Stimulated activated CD4-positive, alpha-beta T cell treated with anti-CD3 and anti-CD28 coated beads, TNF-alpha, amount 100 ng/mL, for 48 hours (primary cell): ENCODE measurements at places on chromosomes 16 and 17.

DNA sequence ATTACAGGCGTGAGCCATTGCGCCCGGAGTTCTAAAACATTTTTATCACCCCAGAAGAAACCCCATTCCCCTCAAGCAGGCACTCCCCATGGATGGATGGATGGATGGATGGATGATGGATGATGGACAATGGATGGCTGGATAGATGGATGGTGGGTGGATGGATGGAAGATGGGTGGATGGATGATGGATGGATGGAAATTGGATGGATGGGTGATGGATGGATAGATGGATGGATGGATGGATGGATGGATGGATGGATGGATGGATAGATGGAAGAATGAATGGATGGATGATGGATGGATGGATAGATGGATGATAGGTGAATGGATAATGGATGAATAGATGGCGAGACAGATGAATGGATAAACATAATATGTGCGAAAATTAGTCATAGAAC, 16.5 kb downstream of the PLA2G10 start:
- no peak for DNase-seq

GRCh38 chr17:73196500-73196899, 3.6 kb downstream of the COG1 start:
- DNase-seq: no peak

GRCh38 chr17:19873346-19873745, 5.6 kb upstream of the ULK2 start:
- DNase-seq: no peak

DNA sequence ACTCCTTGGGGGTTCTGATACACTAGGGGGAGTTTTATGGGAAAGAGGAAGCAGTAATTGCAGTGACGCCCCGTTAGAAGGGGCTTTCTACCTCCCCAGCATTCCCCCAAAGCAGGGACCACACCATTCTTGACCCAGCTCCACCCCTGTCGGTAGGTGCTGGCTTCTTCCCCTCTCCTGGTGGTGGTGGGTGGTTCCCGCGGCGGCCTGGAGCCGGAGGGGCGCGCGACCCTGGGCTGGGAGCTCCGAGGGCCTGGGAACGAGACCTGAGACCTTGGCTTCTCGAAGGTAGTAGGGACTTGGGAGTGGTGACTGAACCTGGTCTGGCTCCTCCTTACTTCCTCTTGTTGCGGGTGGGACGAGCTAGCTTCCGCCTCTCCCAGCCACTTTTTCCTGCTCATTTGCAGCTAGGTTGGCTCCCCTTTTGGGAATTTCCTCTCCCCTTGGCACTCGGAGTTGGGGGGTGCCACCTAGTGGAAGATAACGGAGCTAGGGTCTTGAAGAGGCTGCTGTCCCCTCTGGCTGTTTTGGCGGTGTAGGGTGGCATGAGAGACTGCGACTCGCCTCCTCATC, 438 bp downstream of the GRN start:
- DNase-seq: no peak

DNA sequence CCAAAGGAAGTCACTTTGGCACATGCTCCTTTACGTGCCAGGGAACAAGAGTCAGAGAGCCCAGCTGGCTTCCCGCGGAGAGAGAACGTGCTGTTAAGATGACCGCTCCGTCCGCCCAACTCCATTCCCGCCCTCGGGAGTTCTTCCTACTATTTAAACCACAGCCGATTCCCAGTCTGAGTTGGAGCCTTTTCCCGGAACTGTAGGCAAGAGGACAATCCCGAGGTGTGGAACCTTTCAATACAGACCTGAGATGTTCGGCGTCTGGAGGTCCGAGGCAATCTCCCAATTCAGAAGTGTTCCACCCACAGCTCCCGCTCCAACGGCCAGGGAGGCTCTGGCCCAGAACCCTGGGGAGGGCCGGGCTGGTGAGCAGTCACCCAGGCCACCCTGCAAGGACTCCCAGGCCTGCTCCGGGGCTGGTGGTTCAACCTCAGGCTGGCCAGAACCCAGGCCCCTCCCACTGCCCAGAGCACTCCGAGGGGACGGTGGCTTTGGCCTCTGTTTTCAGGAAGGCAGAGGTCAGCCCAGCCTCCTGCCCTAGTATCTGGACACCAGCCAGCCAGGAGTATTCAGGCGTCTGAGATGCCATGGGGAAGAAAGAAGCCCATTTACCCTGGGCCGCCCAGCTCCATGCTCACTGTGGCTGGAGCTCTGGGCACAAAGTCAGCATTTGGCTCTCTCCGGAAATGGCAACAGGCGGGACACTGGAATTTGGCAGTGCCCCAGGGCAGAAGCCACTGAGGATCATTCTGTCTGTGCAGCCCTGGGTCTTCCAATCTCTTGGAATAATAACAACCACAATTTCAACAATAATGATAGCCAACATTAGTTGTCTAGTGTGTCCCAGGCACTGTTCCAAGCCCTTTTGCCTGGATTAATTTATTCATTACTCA, 21.4 kb downstream of the EMP2 start:
- DNase-seq: no peak

GRCh38 chr16:66335704-66336329, 30.7 kb upstream of the CDH5 start:
- no peak for DNase-seq

DNA sequence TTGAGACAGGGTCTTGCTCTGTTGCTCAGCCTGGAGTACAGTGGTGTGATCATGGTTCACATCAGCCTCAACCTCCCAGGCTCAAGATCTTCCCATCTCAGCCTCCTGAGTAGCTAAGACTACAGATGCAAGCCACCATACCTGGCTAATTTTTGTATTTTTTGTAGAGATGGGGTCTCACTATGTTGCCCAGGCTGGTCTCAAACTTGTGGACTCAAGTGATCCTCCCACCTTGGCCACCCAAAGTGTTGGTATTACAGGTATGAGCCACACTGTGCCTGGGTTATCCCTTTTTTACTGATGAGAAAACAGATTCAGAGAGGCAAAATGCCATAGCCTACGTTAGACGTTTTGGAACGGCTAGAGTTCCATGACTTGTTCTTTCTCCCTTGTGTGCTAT, 30.1 kb downstream of the SNX29 start:
- DNase-seq: no peak

- DNase-seq: no peak
Measured at GRCh38 chr17:78130090-78130436, 508 bp upstream of the TMC8 start.

DNA sequence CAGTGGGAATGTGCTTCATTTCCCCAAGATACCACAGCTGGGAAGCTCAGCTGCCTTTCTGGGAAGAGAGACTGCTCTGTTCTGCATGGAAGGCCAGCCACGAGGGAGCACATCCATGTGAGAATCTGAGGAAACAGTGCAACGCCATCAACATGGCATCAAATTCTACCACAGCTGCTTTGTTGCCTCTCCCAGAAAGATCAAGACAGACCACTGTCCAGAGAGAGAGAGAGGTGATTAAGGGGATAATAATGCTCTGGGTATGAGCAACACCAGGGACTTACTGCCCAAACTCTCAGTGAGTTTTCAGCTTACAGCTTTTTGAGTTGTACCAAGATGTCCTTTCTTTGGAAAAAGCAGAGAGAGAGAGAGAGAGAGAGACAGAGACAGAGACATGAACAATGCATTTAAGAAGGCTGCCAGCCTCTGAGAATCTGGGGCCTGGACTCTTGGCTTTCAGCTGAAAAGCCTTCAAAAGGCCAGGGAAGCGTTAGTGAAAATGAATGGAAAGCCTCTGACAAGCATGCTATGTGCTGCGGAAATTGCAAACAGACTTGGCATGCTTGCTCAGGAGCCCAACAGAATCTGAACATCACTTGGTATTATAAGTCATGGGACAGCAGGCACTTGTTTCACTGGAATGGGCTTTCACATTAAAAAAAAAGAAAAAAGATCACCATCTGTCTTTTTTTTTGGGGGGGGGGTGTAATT, 223.1 kb downstream of the MAP2K6 start:
- DNase-seq: no peak

DNA sequence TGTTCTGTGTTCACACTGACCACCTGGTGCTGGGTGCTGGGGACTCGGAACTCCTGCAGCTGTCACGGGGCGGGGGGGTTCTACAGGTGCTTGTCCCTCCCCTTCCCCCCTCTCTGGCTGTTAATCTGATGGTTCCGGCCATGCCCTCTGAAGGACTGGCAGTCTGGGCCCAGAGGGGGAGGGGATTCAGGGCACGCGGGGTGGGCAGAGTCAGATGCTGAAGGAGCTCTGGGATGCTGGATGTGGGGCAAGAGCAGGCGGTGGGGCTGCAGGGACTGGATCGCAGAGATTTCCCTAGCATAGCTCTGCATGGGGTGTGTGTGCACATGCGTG, 5.4 kb upstream of the TBX21 start:
- DNase-seq: no peak

- DNase-seq: no peak
Measured at GRCh38 chr17:39054111-39054645, 87.0 kb upstream of the FBXO47 start.

GRCh38 chr16:79366635-79367034, 233.9 kb downstream of the MAF start:
- DNase-seq: no peak

GRCh38 chr16:84718-85406, 6.8 kb downstream of the MPG start:
- peak; percentile 53 for DNase-seq

GRCh38 chr16:88477631-88478519, 24.8 kb downstream of the ZFPM1 start:
- DNase-seq: no peak

DNA sequence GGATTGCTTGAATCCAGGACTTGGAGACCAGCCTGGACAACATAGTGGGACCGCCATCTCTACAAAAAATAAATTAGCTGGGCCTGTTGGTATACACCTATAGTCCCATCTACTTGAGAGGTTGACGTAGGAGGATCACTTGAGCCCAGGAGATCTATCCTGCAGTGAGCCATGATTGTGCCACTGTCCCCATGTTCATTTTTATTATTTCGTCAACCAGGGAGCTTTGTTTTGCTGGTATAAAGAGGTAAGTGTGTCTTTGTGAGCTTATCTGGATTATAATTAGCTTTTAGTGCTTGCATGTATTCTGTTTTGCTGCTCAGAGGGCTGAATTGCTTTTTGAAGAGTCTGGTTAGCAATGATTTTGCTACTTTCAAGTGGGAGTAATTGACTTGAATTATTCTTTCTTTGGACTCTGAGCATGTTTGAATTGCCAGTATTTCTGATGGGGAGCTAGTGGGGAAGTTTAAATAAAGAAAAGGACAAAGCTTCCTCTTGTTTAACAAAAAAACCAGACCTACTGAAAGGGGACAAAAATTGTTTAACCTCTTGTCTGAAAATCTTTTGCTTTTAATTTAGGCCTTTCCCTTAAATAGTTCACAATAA, 31.6 kb upstream of the BCAS3 start:
- no peak for DNase-seq

GRCh38 chr17:80253631-80254395, 6.8 kb upstream of the RNF213 start:
- no peak for DNase-seq

DNA sequence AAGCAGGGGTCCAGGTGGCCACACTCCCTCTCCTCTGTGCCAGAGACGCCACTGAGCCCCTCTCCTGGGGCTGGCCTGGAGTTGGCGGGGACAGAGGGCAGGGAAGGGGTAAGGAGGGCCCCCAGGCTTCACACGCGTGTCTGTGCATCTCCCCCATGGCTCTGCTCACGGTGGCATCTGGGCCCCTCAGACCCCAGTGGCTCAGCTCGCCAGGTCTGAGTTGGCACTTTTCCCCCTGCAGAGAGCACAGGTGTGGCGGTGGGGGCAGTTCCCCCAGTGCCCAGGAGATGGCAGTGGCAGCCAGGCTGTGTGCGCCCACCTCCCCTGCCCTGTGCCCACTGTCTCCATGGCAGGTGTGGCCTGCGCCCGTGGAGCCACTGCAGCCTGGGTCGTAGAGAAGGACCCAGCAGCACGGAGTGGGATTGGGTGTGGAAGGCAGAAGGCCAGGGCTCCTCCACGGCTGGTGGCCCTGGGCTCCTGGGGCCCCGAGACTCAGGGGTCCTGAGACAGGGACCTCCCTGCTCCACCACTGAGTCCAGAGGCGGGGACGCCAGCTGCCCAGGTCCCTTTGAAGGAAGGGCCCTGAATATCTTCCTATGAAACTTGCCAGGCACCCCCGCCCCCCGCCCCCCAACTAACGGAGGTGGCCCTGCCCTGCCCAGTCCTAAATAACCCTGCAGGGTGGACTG, 4.3 kb upstream of the APRT start:
- DNase-seq: no peak

- no peak for DNase-seq
Measured at GRCh38 chr16:89598199-89598598, 15.2 kb upstream of the DPEP1 start.

DNA sequence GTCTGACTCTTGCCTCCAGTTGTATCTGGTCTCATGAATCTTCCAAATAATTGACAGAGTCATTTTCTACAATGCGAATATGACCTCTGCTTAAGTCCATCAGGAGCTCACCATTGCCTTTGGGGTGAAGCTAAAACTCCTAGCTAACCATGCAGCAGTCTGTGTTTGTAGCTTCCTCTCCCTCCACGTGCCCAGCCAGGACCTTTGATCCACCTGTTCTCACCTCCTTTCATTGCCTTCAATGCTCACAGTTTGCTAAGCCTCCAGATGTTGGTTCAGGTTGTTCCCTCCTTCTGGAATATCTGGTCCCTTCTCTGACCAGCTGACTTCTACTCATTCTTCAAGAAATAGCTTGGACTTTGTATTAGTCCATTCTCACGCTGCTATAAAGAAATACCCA, 23.0 kb downstream of the BMERB1 start:
- DNase-seq: no peak

DNA sequence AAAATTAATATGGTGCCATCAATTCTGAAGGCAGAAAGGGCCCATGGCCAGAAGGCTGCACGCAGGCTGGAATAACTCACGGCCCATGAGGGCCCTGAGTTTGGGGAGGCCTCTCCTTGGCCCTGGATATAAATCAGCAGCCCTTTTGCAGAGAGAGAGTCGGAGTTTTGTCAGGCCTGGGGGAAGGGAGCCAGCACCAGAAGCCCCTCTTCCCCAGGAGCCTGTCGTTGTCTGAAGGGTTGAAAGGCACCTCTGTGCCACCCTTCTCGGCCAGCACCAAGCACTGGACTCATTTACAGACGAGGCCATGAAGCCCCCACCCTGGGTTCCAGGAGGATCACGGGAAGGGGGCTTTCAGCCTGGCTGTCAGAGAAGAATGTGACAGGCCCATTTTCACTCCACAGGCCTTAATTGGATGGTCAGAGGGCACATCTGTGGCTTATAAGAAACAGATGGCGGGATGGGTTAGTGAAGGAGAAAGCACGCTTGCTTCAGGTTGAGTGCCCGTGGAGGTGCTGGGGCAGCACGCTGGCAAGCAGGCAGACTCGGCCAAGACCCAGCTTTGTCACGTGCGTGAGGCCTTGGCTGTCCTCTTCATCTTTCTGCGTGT, 140.6 kb downstream of the CLEC16A start:
- DNase-seq: no peak

- no peak for DNase-seq
Measured at GRCh38 chr16:48361012-48361411, 24.2 kb downstream of the SIAH1 start.

DNA sequence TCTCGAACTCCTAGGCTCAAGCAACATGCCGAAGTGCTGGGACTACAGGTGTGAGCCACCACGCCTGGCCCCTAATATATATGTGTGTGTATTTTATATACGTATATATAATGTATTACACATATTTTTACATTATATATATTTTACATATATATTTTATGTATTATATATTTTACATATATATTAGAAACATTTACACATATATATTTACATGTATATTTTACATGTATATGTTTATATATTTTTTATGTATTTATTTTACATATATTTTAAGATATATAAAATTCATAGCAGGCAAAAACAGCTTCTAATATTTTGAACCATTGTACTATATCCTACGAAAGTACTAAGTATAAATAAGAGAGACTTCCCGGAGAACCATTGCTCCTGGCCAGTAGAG, 455.1 kb downstream of the XYLT1 start:
- DNase-seq: no peak

- DNase-seq: no peak
Measured at GRCh38 chr16:11611871-11612664, 25.3 kb upstream of the LITAF start.

- DNase-seq: no peak
Measured at GRCh38 chr17:249236-249993, 68.0 kb upstream of the DOC2B start.
